RKO (cell line): ENCODE measurements at places on chromosomes 1 and 21.

GRCh38 chr1:28199328-28200233 lies 23.1 kb upstream of the PTAFR start:
- DNase-seq, result no peak

GRCh38 chr1:227532019-227532619 lies 31.2 kb upstream of the ZNF678 start:
- DNase-seq, result no peak

GRCh38 chr1:96292141-96292540 lies 429.4 kb upstream of the PTBP2 start:
- no peak for DNase-seq

GRCh38 chr1:55088413-55088812 lies 49.1 kb downstream of the PCSK9 start:
- no peak for DNase-seq

DNA sequence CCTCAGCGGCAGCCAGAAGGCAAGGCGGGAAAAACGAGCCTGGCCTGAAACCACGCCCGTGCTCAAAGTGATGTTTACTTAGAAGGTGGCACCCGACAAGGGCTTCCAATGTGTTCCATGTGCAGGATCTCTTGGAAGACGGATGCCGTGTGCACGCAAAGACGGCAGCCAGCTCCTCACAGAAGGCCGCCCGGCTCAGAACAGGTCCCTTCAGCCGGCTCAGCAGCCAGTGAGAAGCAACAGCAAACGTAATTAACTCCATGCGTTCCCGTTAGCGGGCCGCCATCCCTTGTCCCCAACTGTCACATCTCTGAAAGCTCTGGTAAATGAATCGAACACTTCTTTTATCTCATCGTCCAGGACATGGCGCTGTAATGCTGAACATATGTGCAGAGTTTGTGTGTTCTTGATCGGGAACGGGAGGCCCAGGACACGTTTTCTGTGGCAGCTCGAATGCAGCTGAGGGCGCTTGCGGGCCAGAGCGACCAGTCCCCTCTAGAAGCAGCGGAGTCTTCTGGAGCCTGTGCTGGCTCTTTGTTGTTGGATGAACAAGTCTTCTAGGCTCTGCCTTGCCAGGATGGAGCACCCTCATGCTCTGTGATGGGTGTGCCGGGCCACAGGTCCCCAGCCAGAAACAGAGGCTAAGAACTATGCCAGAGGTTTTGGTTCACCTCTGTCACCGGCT lies 94.6 kb upstream of the ARHGEF16 start:
- no peak for DNase-seq
